ENCODE measurements at places on chromosomes 6 and 20.

GRCh38 chr6:43250992-43251373, 7.7 kb downstream of the TTBK1 start:
- peak; percentile 26 for DNase-seq

DNA sequence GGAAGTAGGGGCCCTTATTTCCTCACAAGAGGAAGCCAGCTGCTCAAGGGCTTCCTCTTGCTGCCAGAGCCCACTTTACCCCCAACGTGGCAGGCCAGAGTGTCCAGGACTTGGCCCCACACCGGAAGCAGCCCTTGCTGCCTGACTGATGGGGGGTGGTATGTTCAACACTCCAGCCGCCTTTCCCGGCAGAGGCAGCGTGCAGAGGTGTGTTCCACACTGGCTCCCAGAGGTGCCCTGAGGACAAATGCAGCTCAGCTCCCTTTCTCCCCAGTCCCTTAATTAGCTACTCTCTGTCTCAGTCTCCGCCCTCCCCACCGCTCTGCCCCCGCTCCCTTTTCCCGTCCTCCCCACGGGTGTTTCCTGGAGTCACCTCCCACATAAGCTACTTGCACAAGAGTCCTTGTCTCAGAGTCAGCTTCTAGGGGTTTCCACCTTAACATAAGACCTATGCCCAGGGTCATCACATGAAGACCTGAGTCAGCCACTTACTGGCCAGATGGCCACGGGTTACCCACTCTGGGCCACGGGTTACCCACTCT, 61.7 kb upstream of the SHLD1 start:
- DNase-seq = no peak

DNA sequence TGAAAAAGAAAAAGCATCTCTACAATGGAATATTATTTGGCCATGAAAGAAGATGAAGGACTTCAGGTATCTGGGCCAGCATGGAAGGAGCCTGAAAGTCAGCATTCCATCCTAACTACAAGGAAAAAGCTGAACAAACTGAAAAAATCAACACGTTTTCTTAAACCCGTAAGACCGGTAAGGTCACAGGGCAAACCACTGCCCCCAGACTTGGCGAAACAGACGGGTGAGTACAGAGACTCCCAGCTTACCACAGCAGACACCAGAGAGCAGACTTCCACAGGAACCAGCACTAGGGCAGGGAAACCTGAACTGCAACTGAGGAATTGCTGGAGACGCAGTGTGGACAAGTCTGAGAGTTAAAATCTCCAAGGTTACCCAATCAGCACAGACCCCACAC, 31.4 kb downstream of the BEND3 start:
- DNase-seq = no peak

DNA sequence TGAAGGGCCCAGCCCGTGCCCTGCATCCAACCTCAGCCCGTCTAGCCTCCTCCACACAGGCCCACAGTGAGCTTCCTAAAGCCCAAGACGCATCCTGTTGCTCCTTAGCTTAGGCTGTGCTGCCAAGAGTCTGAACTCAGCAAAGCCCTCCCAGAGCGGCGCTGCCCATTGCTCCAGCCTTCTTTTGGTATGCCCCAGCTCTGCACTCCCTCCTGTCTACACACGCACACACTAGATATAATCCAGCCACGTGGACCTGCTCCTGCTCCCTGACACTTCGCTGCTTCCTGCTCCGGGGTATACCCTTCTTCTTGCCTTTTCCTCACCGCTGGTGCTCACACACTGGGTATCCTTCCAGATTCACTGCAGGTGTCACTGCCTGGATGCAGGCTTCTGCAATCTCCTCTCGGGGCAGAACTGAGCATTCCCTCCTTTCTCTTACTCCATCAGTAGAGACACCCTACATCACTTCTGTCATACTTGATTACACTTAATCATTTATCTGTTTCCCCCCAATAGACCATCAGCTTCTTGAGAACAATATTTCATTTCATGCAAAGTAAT, 23.8 kb downstream of the GABRR2 start:
- no peak for DNase-seq

- DNase-seq = no peak
These were observed 114.4 kb downstream of the SLC23A2 start for GRCh38 chr20:4886771-4887527.

DNA sequence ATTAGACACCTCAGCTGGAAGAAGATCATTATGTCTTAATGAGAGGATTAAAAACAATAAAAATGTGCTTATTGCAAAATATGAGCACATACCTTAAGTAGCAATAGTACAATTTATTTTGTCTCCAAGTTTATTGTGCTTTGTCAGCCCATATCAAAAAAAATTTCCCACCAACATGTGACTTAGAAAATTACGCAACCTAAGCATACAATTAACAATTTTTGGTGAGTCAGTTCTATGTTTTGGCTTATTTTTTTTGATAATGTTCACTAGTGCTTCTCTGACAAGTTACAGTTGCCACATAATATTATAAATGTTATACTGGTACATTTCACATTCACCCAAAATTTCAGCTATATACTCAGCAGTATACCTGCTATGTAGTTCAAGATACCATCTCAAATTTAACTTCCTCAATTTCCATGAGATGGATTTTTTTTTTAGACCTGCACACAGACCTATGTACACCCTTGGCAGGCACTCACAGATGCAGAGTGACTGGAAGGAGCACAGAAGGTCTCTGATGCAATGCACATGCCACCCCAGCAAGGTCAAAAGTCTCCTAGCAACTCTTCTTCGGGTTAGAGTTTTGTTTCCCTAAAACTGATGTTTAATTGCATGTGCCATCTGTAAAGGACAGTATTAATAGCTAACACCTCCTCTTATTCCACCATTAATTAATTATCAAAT, 112.4 kb downstream of the PRKN start:
- DNase-seq = no peak

DNA sequence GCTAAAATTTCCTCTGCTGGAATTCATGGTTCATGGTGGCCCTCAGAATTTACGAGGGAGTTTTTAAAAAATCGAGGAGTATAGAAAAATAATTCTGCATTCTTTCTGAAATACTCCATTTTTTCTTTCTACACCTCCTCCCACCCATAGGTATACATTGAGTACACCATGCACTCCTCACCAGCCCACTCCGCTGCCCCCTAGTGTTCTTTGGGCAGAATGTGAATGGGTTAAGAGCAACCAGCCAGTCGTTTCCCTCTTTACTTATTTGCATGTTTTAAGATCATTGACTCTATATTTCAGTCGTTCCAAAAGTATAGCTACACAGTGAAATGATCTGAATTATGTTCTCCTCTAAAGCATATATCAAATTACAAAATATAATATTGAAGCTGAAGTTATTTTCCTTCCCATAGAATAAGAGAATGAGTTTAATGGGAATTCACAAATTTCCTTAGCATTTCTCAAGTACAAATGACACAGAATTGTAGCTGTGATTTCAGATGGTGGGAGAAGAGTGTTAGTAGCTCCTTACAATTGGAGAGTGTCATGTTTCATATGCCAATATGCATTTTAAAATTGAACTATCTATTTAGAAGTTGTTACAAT, 977.7 kb upstream of the SLC35B3 start:
- DNase-seq = peak; percentile 4

DNA sequence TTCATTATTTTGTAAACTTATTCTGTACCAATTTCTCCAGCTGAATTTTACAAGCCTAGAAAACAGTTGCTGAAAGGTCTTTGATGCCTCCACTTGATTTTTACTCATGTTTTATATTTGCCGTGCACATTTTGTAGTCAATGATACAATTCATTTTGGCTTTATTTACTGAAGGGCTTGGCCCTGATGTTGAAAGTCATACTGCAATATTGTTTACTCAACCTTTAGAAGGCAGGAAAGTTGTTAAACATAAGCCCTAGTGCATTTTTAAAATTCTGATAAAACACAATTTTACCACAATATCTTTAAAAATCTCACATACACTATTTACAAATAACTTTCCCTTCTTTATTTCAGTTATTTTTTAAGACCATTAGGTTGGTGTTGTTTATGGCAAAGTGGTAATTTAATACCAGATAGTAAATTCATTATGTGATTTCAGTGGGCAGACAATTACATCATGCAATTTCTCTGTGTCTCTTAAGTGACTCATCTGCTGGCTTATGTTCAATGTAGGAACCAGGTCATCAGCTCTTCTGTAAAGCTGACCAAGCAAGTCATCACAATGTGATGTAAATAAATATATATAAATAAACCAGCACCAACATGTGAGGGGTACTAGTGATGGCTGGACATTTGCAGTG, 121.1 kb upstream of the SLC35B3 start:
- no peak for DNase-seq

- DNase-seq = no peak
These were observed 364.3 kb upstream of the HSF2 start for GRCh38 chr6:122035173-122035572.

GRCh38 chr6:99602520-99603420, 3.9 kb upstream of the PRDM13 start:
- DNase-seq = no peak

DNA sequence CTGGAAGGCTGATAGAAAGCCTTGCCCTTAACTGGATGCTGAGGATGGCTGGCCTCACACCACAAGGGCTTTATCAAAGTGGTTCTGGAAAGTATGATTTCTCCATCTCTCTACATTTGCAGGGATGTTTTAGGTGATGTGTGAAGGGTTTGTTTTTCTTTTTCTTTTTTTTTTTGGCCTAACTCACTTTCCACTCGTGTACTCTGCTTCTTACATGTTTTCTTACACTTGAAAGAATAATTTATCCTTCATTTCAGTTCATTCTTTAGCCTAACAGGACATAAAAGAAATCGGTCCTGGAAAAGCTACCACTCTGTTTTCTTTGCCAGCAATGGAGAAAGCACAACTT, 41.2 kb downstream of the ISM1 start:
- DNase-seq = no peak

DNA sequence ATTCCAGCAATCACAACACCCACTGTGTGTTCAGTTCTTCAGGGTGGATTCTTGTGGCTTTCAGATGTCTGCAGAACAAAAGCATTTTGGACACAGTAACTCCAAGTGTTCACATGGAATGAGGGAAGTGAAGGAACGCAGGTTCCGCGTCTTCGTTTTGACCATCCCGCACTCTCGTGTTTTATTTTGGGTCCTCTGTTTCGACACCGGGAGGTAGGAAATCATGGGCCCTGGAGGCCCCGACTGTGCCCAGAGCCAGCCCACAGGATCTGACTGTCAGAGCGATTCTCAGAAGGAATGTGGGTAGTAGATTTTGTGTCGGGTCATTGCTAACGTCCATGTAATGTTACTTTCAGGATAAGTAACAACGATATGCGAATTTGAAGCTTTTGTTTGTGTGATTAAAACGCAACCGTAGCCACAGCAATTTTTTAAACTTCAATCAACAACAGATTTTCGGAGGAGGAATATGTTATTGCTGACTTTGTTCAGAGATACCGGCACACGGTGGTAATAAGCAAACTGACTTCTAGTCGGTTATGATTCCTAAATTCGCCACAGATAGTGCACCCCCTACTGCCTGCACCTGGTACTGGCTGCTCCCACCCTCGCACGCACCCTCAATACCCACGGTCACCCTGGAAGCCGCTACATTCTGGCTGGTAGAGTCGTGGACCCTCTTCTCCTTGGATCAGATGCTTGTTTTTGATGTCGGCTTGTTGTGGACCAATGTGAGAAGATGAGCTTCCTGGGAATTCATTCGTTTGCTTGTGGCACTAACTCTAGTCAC, 10.5 kb downstream of the NPEPL1 start:
- DNase-seq = no peak

GRCh38 chr20:8709627-8710026, 359.3 kb upstream of the PLCB4 start:
- no peak for DNase-seq

- DNase-seq = peak; percentile 65
These were observed 15.4 kb downstream of the FKBP1A start for GRCh38 chr20:1377341-1377871.

DNA sequence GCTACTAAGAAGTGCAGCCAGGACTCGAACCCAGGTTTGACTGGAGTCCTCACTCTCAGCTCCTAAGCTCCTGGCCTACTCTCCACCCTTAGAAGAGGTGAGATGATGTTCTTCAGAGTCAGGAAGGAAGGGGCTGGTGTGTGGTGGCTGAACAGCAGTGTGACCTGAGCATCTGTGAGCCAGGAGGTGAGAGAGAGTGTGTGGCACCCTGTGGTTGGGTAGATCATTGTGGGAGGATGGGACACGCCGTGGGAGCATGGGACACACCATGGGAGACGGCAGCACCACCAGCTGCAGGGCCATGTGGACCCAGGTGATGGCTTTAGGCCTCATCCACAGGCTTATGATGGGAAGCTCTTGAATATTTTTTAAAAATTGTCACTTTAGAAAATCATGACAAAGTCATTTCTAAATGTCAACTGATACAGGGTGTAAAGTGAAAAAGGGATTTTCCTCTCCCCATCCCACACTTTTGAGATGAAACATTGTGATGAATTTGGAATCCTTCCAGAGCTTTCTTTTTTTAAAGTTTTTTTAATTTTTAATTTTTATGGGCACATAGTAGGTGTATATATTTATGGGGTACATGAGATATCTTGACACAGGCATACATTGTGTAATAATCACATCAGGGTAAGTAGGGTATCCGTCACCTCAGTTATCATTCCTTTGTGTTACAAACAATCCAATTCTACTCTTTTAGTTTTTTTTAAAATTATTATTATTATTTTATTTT, 31.6 kb downstream of the SRC start:
- DNase-seq = no peak

DNA sequence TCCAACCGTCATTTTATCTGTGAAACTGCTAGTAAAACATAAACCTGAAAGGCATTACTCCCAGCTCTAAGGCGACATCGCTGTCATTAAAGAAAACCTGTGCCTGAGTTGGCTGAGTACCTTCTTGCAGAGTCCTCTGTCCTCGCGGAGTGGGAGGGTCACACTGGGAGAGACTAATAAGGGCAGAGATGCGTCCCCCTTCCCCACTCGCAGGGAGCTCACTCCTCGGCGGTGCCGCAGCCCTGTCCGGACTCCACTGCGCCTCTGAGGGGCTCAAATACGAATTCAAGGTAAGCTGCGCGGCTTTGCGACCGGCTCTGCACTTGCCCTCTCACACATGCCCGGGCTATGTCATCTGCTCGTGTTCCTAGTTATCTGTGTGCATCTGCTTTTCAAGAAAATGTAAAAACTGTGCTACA, at the start of gene COL19A1:
COL19A1 (plus strand) TSS at position 206 of the 419 bp plus-strand sequence. CDS start 13,012 bp downstream, outside the sequence.
- DNase-seq = peak; percentile 36

- peak; percentile 57 for DNase-seq
These were observed 20.3 kb downstream of the CST4 start for GRCh38 chr20:23668477-23668951.

DNA sequence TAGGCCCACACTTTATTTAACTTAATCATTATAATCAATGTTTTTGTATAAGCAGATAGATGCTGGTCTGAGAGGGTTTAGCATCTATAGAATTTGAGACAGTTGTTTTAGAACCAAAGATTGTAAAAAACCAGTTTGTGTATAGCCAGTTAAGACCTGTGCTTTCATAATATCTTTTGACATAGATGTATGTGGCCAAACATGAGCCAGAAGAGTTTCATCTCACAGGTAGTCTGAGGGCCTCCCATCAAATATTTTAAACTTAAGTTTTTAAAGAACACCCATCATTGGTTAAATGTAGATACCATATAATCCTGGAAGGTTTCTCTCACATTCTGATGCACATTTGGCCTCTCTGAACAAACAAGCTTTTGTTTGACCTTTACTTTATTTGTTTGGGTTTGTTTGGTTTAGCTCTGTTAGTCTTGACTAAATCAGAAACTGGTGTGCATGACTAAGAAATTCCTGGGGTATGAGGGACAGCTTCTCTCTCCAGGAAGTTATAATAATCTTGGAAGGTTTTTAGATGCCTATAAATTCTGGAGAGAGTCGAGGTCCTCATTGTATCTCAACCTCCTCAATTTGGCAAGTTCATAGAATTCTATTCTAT, 58.0 kb upstream of the TMEM200A start:
- no peak for DNase-seq
